ENCODE measurements at places on chromosomes 7 and 10.
A peak's percentile ranks its signal among the peaks of the same experiment; 100 is the strongest.

GRCh38 chr7:73844131-73844547 lies 1.8 kb upstream of the METTL27 start:
- DNase-seq = no peak

GRCh38 chr10:50883629-50884028 lies 1.8 kb downstream of the A1CF start:
- DNase-seq = no peak

DNA sequence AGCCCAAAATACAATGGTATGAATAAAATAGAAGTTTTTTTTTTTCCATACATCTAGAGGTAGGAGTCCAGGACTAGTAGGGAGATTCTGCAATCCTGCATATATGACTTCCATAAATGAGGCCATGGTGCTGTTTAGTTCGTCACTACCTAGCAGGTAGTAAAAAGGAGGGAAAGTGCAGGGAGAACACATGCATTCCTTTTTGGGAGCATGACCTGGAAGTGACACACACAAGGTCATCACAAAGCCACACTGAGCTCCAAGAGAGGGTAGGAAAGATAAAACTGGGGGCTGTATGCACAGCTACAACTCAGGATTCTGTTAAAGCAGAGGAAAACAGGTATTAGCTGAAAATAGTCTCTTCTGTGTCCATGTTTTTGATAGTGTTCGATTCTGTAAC lies 2.2 kb downstream of the CROT start:
- DNase-seq = no peak

- DNase-seq = no peak
Observed at GRCh38 chr10:63373176-63373575, 92.6 kb downstream of the JMJD1C start.

DNA sequence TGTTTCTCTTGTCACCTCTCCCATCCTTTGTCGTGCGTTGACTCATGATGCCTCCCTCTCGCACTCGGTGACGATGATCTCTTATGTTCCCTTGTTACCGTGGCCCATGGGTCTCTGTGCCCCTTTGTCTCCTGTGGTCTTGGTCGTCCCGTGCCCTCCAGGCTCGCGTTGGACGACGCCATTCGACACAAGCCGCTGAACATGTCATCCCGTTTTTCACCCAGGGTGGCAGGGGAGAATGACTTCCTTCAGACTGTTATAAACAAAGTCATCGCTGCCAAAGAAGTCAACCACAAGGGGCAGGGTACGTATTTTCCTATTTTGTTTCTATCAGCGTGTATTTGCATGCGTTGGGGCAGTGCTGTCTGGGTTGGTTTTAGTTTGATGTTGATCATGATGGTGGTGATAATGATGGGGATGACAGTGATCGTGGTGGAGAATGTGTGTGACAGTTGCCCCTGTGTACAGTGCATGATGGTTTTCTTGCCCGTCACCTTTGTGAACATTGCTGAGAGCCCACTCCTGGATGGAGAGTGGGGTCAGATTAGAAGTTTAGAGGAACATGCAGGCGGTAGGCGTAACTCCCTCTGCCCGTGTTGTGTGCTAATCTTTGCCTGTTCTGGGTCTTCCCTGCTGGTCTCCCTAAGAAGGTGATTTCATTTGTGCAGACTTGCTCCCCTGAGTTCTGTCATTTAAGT lies 107.0 kb downstream of the DOCK1 start:
- DNase-seq = no peak

DNA sequence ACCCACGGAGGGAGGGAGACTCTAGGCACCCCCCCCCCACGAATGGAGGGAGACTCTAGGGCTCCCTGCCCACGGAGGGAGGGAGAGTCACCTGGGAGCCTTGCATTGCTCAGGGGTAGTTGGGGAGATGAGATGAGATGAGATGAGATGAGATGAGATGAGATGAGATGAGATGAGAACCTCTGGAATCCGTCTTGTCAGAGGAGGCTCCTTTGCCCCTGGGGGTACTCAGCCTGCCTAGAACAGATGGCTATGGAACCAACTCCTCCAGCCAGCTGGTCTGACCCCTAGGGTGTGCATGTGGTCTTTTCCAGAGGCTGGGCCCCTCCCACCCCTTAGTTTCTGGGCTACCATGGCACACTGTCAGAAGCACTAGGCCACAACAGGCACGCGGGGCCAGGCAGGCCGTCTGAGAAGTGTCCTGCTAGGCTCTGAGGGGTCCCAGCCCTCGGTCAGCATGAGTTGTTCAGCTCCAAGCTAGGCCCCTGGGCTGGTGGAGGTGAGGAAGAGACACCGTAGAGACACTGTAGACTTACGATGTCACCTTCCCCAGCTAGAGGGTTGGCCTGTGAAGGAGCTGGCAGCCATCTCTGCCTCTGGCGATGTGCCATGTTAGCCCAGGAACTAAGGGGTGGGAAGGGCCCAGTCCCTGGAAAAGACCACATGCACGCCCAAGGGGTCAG lies 8.8 kb downstream of the TSPAN15 start:
- no peak for DNase-seq

- no peak for DNase-seq
Observed at GRCh38 chr10:69269761-69270160, 8.5 kb upstream of the HK1 start.

- DNase-seq = no peak
Observed at GRCh38 chr7:15571301-15571878, 9.6 kb upstream of the AGMO start.

GRCh38 chr7:158387546-158387891 lies 200.1 kb downstream of the PTPRN2 start:
- no peak for DNase-seq

- no peak for DNase-seq
Observed at GRCh38 chr10:63324495-63324854, 141.3 kb downstream of the JMJD1C start.

DNA sequence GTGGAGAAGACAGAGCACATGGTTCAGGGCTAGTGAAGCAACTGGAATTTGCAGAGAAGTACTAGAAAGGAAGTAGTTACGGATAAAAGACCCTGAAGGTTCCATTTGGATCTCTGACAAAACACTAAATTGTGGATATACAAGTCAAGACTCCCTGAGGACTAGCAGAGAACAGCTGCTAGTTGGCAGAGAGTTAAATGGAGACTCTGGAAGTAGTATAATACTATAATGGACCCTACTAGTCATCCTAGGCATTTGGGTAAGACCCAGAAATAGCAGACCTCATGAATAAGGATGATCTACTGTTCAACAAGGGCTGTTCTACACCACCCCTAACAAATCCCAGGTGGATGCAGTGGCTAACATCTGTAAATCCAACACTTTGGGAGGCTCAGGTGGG lies 19.1 kb downstream of the MCMBP start:
- no peak for DNase-seq

DNA sequence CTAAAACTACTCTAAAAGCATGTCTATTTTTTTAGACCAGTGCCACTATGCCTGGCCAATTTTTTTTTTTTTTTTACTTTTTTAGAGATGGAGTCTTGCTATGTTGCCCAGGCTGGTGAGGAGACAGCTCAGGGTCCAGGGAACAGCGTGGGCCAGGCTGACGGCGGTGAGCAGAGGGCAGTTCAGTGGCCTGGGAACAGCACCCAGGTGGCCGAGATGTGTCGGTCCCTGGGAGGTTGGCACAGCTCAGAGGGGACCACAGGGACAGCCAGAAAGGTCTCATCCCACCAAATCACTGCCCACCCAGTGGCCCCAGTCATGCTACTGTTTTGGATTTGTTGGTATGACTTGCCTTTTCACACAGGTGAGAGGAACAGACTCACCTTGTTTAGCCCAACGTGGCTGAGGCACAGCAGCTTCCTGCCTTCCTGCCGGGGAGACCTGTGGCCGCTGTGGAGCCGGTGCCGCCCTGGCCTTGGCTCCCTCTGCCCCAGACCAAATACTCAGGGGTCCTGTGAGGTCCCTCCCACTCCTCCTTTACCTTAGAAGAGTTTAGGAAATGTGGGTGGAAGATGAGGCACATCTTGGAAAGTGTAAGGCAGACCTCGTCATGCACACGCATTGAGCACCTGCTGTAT lies 109.6 kb downstream of the PTPRE start:
- DNase-seq = no peak

- no peak for DNase-seq
Observed at GRCh38 chr7:137943132-137943551, 58.7 kb downstream of the CREB3L2 start.

DNA sequence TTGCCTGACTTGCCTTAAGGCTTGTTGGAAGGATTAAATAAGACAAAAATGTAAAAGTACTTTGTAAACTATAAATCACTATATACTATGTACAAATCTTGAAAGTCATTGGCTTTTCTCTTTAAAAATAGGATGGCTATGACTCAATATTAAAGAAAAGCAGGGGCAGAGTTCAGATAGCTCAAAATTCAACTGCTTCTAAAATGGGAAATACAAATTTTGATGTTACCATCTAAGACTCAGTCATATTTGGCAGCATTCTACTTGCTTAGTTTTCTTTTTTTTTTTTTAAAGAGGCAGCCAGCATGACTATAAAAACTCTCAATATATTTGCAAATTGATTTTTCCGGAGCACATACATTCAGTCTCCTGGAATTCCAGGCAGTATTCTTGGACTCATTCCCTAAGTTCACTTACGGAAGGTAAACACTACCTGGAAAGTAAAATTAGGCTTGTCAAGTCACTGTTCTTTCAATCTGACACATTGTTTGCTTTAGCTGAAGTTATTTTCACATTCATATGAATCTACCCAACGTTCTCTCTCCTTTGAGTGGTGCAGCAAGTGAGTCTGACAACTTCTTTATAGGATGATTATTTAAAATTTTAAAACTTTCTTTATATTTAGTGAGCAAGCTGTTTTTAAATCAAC lies 133.8 kb upstream of the CCDC6 start:
- DNase-seq = no peak

GRCh38 chr7:22563621-22564241 lies 63.7 kb upstream of the STEAP1B start:
- peak; percentile 64 for DNase-seq

DNA sequence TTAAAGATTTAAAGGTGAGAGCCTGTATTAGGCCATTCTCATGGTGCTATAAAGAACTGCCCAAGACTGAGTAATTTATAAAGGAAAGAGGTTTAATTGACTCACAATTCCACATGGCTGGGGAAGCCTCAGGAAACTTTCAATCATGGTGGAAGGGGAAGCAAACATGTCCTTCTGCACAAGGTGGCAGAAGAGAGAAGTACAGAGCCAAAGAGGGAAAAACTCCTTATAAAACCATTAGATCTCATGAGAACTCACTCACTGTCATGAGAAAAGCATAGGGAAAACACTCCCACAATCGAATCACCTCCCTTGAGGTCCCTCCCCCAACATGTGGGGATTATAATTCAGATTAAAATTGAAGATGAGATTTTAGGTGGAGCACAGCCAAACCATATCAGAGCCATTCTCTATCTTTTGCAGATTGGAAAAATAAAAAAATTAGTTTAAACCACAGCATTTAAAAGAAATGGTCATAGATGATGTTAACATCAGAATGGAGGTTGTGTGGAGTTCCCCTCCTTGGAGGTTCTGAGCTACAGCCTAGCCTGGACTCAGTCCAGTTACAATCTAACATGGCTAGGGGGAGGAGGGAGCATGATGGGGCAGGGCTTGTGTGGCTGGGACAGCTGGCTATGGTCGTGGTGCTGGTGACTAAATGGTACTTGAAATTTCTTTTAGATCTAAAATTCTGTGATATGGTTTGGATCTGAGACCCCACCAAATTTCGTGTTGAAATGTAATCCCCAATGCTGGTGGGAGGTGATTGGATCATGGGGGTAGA lies 33.1 kb downstream of the GSTO2 start:
- DNase-seq = no peak

- no peak for DNase-seq
Observed at GRCh38 chr7:87209295-87209924, 10.1 kb downstream of the TMEM243 start.

DNA sequence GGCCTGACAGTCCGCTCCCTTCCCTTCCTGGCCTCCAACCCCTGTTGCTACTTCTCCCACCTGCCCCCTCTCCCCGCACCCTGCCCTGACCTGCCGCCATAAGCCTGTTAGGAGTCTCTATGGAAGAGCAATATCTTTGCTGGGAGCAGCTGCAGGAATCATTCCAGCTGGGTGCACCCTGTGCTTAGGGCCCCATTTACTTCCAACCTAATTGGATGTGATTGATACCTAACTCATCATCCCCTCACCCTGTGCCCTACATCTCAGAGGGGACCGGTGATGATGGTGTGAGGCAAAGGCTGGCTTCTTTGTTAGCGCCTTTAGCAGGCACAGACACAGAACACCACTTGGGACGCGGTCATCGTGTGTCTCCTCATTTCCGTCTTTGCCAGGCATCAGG lies 80.0 kb upstream of the FAM180A start:
- DNase-seq = no peak

DNA sequence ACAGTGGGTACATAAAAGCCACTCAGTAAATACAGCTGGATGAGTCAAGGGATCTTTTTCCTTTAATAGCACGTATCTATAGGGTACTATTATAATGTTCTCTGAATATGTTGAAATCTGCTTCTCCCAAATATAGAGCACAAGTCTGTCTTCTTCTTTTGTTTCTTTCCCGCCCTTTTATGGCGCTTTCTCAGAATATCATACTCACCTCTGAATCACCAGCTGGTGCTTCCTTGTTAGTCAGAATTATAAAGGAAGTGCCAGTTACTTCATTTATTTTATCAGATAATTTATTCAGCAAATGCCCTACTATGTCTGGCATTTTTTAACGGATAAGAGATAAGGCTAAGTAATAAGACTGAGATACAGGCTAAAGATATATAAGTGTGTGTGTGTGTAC lies 772.9 kb downstream of the SORCS3 start:
- DNase-seq = no peak

- DNase-seq = no peak
Observed at GRCh38 chr10:112751651-112752050, 198.4 kb upstream of the TCF7L2 start.

- DNase-seq = peak; percentile 31
Observed at GRCh38 chr10:8037941-8038894, 16.3 kb upstream of the GATA3 start.

- DNase-seq = peak; percentile 85
Observed at GRCh38 chr10:97543025-97543546, 29.5 kb upstream of the ANKRD2 start.

DNA sequence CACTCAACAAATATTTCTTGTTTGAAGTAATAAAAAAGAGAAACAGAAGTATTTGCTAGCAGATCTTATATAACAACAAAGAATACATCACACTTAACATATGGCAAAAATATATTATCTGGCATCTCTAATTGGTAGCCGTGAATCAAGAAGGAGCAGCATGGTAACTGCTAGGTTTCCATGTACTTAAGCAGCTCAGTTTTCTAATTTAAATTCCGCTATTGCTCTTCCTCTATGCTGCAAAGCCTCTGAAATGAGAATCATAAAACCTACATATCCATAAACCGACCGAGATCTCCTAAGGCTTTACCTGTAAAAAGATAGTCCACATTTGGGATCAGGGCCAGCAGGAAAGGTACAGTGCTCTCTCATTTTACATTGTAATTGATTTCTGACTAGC lies 76.6 kb upstream of the PTPRZ1 start:
- DNase-seq = no peak

- no peak for DNase-seq
Observed at GRCh38 chr7:5214236-5214635, 24.2 kb downstream of the WIPI2 start.

DNA sequence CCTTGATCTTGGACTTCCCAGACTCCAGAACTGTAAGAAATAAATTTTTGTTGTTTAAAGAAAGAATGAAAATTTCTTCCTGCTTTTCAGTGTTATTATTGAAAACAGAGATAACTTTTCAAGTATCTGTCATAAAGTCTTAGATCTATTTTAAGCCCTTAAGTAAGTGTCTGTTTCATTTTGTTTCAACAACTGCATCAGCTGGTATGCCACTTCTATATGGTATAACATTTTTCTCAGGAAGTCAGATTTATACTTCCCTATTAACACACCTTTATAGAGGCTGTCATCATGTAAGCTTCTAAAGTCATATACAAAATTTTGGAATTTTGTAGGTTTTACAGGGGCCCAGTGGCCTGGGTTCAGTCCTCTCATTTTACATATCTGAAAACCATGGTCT lies 24.4 kb downstream of the RALA start:
- DNase-seq = no peak

Data from activated CD4-positive, alpha-beta T cell treated with anti-CD3 and anti-CD28 coated beads for 36 hours (primary cell).